ENCODE measurements at places on chromosomes 12 and 14.

- no peak for DNase-seq
These were observed 8.5 kb downstream of the ZFYVE21 start for GRCh38 chr14:103724116-103724515.

GRCh38 chr14:42710071-42710470 is 1103.4 kb downstream of the LRFN5 start:
- no peak for DNase-seq

DNA sequence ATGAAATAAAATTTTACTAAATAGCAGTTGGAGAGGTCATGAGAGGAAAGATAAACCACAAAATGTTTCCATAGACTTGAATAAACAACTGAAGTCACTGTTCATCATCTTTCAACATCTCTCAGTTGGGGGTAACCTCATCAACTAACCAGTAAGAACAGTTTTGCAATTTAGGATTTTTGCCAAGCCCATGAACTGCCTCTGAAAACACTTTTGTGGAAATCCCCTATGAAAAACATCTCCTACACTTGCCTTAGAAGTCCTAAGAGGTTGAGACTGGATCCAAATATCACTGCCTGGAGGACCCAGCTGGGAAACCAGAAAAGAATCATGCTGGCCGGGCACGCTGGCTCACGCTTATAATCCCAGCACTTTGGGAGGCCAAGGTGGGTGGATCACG is 273.1 kb downstream of the C12orf50 start:
- no peak for DNase-seq

DNA sequence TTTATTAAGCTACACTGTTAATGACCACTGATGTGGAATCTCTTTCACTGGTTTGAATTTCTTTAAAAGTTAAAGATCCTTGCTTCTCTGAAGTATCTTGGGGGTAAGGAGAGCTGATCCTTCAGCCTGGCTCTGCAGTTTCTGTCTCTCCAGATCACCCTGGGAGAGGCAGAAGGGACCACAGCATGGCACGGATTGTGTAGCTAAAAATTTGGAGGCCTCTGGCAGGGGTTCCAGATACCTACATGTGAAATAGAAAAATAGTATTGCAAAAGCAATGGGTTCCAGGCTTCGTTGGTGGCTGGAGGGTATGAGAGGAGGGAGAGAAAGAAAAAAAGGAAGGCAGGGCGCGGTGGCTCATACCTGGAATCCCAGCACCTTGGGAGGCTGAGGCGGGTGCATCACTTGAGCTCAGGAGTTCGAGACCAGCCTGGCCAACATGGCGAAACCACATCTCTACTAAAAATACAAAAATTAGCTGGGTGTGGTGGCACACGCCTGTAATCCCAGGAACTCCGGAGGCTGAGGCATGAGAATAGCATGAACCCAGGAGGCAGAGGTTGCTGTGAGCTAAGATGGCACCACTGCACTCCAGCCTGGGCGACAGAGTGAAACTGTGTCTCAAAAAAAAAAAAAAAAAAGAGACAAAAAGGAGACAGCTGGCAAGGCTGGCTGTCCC is 3.4 kb downstream of the CHST11 start:
- no peak for DNase-seq

DNA sequence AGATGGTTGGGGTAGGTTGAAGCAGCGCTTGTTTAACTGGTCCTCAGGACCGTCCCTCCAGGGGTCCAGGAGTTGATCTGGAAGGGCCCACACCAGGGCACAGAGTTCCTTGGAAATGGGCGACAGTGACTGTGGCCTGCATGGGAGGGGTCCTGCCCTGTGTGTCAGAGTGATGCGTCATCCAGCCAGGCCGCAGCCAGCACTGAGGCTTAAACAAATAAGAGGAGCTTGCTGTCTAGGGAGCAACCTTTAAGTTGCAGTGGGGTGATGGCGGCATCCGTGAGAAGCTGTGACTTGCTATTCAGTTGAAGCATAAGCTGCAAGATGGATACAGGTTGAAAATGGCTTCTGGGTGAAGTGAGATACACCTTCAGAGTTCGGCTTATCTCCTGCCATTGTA is 20.2 kb downstream of the DCAF4 start:
- no peak for DNase-seq

DNA sequence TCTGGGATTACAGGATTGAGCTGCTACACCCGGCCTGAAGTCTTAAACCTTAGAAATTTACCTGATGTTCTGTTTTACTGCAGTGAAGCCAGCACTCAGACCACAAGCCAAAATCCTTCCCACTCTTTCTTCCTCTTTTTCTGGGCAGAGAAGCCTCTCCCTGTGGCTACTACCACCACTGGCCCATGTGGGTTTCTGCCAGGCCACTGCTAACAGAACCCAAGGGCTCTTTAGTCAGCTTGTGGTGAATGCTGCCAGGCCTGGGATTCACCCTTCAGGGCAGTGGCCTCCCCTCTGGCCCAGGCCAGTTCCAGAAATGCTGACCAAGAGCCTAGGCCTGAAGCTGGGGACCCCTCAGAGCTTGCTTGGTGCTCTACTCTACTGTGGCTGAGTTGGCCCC is 35.3 kb downstream of the GAS2L3 start:
- no peak for DNase-seq

- DNase-seq: no peak
These were observed 52.9 kb downstream of the PPP4R4 start for GRCh38 chr14:94227029-94227428.

- DNase-seq: no peak
These were observed 39.2 kb downstream of the OSBPL8 start for GRCh38 chr12:76520348-76520747.

- DNase-seq: peak; percentile 18
These were observed 254.7 kb downstream of the ADGRD1 start for GRCh38 chr12:131208425-131208824.

- no peak for DNase-seq
These were observed 295.7 kb downstream of the ADGRD1 start for GRCh38 chr12:131249246-131250027.

- DNase-seq: no peak
These were observed 175.7 kb upstream of the EGLN3 start for GRCh38 chr14:34126586-34126985.

- DNase-seq: no peak
These were observed 989.3 kb upstream of the NOVA1 start for GRCh38 chr14:27587103-27587502.

DNA sequence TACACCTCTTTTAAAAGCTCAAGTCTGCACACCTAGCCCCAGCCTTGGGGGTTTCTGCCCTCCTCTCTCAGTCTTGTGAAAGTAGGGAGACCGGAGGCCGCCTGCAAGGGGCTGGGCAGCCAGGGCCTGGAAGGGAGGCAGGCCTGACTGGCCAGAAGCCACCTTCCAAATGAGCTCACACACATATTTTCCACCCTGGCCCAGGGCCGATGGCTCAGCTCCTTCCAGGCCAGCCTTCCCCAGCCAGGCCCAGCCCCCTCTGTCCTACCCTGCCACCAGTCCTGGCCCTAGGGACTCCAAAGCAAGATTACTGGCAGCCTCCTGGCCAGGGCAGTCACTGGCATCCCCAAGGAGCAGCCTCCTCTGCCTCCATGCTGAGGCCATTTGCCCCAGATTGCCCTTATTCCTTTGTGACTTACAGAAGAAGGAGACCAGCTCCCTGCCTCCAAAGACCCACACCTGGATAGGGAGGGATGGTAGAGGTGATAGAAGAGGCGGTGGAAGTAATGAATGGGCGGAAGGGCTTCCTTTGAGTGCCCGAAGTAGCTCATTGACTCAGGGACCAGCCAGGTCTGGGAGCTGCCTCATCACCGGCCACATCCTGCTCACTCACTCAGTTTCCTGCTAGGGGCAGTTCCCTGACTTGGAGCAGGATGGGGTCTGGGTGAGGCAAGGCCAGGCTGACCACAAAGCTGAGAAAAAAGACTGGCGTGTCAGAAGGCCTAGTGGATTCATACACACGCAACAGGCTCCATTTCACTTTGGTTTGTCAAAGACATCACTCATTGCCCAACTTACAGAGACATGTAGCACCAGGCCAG is 14.8 kb downstream of the MMP14 start:
- no peak for DNase-seq

GRCh38 chr14:58292187-58292586 is 6.2 kb upstream of the ARID4A start:
- DNase-seq: no peak

- DNase-seq: no peak
These were observed 1083.7 kb upstream of the FLRT2 start for GRCh38 chr14:84446250-84446649.
